ENCODE measurements at places on chromosomes 6 and 20.

DNA sequence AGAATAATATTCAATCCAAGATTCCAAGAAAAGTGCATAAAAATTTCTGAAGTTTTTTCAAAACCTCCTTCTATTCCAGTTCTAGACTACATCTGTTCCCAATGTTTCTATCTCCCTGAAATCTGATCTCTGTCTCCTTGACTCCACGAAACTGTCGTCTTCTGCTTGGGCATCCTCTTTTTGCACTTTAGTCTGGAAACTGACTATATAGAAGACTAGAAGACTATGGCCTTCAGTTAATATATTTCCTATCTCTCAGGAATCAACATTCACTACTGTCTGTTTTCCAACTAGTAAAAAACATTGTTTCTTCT is 745.4 kb upstream of the ADGRB3 start:
- no peak for DNase-seq

- no peak for DNase-seq
Observed at GRCh38 chr20:34883087-34883688, 6.8 kb downstream of the ACSS2 start.

DNA sequence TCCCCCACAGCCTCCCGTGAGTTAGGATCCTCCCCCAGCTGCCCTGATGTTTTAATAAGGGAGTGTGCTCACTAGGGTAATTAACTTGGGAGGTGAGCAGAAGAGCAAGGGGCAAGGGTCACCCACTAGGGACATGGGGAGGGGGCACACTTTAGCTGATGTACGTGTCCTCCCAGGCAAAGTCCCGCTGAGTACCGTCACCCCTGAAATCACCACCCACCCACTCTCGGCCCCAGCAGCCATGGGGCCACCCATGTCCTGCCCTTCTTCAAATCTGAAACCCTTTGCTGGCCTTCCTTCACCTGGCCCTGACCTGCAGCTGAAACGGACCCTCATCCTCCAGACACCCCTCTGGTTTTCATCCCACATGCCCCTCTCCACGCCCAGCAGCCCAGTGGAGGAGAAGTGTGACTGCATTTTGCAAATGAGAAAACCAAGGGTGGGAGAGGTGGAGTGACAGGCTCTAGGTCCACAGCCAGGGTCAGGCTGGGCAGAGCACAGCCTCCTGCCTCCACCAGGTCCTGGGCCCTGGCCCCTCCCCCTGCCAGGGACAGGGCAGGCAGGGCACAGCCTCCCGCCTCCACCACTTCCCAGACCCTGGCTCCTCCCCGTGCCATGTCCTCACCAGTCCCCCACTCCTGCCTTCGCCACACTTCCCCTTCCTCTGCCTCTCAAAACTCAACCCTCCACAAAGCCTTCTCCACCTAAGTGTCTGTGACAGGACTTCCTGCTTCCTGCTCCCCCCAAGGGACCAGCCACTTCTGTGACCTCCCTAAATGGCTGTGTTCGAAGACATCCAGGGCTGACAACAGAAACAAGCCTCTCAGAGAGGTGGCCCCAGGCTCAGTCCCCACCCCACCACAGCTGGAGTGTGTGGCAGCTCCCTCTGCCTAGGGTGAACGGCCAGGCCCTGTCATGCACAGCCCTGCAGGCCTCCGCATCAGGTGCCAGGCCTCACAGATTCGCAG is 15.1 kb downstream of the ACSS1 start:
- no peak for DNase-seq

DNA sequence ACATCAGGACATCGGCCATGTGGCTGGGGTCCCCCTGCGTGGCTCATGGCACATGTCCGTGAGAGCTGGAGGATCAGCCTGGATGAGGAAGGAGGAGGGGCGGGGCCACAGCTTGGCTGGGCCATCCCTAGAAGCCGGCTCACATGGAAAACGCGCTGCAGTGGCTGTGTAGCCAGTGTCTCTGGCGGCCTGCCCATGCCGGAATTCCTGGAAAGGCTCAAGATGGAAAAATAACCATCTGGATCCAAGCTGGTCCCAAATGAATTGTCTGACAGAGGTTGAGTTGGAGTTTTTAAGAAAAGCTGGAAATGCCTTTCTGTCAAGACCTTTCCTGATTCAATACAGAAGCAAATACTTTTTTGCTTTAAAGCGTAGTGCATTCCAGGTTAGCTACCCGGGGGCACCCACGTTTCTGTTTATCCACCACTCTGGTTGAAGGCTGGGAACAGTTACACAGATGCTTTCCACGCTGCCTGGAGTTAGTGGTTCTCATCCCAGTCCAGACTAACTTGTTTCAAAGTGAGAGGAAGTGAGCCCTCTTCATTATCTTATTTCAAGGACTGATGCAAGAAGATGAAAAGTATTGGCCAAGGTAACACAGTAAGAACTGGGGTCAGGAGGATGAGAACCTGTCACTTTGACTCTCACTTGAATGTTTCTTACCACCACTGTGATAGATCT is 99.0 kb downstream of the GMPR start:
- no peak for DNase-seq

GRCh38 chr6:109121411-109121810 is 26.1 kb downstream of the CEP57L1 start:
- no peak for DNase-seq

DNA sequence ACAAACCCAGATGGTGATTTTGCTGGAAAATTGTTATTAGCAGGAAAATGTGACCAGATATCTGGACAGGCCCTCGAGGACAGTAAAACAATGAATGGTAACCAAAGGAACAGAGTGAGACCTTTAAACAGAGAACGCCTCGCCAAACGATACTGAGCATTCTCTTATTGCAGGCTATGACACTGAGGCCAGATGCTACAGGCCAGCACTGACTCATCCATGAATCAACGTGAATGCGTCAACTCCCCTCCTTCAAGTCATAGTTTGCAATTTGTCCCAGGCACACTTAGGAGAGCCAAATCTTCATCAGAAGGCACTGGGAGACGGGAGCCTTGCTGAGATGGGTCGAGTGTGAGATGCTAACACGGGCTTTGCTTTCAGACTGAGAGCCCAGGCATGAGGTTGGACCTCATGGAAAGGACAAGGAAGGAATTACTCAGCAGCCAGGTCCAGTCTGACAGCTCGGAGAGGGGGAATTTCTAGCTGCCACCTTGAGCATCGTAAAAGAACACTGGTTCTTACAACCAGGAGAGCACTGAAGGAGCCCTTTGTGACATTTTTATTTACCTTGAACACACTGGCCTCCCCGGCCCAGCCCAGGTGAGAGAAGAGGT is 60.7 kb downstream of the BMP7 start:
- no peak for DNase-seq

DNA sequence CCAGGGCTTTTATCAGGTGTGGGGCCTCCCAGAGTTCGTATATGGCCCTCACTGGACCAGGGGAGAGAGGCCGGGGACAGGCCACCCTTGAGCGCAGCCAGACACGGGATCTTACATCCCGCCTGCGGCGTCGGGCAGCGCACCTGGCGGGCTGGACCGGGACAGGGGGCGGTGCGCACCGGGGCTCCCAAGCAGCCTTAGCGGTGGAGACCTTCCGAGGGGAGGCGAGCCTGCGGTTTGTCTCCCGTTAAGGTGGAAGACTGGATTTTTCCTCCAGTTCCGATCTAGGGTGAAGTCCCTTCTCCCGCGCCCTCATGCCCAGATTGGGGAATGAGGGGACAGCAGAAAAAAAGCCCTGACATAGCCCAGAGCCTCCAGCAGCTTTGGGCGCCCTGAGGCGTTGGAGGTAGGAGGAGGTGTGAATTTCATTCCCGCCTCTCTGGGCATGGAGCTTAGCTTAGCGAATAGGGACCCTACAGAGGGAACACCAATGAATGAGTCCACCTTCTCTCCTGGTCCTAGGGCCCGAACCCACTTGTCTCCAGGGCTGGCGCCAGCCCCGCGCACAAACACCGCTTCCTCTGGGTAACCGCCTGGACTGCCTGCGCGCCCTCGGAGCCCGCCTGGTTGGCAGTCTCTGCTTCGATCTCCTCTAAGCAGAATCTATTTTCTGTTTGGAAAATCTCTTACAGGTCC is 6.7 kb upstream of the LAMP5 start:
- no peak for DNase-seq

GRCh38 chr6:43723737-43724295 is 36.2 kb upstream of the MRPS18A start:
- peak; percentile 55 for DNase-seq

- no peak for DNase-seq
Observed at GRCh38 chr20:3461911-3462677, 8.7 kb upstream of the ATRN start.

DNA sequence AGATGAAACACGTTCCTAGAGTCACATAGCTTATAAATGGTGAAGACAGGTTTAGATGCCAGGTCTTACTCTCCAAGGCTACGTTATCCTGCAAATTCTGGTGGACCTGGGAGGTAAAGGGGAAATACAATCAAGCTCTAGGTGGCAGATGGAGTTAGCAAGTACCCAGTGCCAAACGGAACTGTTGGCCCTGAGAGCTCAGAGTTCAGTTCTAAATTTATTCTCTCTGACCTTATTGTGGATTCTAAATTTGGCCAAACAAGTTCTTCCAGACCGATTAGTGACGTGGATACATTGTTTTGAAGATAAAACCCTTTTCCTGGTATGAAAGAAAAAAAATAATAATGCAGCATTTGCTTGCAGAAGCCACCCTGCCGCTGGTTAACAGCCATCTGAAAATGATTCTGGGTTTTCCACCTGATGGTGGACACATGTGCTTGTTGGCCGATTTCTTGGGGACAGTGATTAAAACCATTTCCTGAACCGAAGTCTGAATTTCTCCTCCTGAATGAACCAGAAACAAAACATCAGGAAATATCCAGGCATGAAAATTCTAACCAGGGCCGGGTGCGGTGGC is 32.5 kb downstream of the RIPOR3 start:
- DNase-seq, result no peak

- no peak for DNase-seq
Observed at GRCh38 chr6:47278545-47278944, 31.2 kb downstream of the TNFRSF21 start.

- no peak for DNase-seq
Observed at GRCh38 chr20:45066372-45066771, 34.6 kb downstream of the KCNS1 start.

DNA sequence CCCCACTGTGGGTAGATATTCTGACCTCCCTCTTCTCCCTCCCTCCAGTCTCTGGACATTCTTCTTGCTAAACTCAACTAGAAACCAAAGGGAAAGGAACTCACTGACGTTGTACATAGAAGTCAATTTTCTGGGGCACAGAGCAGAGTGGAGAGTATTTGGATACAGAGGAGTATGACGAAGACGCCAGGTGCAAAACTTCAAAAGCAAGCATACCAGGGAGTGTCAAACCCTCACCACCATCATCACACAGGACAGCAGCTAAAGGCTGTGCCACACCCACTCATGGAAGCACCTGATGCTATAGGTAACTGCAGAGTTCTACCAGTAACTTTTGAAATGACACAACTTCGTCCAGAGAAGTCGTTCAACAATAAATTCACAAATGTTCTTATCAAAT is 64.8 kb downstream of the FYN start:
- no peak for DNase-seq

- no peak for DNase-seq
Observed at GRCh38 chr6:169719117-169719516, 5.2 kb downstream of the PHF10 start.

DNA sequence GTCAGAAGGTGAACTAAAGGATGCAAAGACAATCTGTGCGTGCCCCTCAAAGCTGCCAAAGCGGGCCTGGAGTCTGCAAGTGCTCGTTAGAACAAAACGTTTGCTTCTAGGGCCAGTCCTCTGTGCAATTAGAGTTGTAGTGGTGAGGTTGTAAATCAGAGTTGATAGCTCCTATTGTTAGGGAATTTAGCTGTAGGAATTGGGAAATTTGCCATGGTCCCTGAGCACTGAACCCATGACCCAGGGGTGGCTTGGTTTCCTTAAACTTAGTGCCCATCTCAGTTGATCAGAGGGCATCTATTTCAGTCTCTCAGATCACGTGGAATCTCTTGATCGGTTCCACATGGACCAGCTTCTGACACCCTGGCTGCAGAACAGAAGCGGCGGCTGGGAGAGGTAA is 18.8 kb upstream of the RPS6KA2 start:
- DNase-seq, result no peak

DNA sequence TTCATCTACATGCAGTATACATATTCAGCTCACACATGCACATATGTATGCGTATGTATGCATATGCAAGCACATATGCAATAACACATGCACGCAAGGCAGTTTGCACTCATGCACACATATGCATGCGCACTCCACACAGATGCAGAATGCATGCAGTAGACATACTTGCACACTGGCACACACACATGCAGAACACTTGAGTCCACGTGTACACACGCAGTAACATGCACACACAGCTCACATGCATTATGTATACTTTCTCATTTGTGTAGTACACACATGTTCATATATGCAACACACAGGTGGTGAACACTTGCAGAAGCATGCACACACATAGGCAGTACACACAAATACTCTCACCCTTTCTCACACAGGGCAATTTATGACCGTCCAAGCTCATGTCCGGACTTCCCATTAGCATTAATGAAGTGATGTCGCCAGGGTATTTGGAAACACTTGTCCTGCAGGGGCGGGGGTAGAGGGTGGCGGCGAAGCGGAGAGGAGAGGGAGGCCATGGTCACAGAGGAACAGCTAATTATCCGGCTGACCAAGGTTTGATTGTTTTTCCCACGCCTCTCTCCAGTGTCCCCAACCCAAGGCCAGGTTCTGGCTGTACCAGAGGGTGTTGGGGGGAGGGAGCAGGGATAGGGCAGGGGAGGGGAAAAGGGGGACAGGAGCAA is 91.3 kb downstream of the VEGFA start:
- no peak for DNase-seq

GRCh38 chr6:54074578-54075195 is 36.6 kb upstream of the MLIP start:
- DNase-seq, result no peak

- DNase-seq, result no peak
Observed at GRCh38 chr20:916825-917224, 691 bp upstream of the ANGPT4 start.

Data from progenitor cell of endocrine pancreas (in vitro differentiated cells).